ENCODE measurements at places on chromosomes 4 and X.

- DNase-seq, result no peak
These were observed 95.7 kb downstream of the PWWP3B start for GRCh38 chrX:106263817-106264216.

- DNase-seq, result peak; percentile 42
These were observed at the start of gene CRLF2 for GRCh38 chrX:1212532-1212931. CRLF2 (minus strand) TSS chrX:1212649; CDS start chrX:1212634, 15 bp downstream.

DNA sequence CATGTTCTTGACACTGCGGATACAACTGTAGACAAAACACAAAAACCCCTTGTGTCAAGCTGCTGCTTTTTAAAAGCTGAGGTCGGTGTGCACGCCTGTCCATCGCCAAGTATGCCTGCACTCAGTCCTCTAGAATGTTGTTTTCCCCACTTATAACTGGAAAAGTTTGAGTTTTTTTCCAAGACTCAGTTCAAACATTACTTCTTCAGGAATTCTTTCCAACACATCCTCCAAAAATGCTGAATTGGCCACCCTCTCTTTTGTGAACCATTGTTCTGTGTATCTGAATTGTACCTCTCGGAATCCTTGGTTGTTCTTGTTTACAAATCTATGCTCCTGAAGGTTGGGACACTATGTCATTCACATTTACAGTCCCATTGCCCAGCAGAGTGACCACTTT lies 94.6 kb downstream of the REELD1 start:
- no peak for DNase-seq

DNA sequence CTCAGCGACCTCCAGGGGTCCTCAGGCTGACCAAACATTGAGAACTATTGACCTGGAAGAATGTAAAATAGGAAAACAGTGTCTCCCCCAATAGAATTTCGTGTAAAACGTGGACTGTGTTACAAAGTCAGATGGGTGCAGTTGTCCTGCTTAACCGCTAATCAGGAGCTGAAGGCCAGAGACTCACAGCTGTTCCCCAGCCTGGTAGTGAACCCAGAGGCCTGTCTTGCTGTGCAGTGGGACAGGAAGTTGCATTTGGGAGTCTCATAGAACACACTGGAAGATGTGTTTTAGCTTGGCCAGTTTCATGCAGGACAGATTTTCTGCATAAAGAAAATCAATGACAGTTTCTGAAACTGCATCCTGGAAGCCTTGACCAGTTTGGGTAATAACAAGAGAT lies 151.5 kb downstream of the PTTG2 start:
- DNase-seq, result no peak

- DNase-seq, result no peak
These were observed 106.2 kb downstream of the ALPK1 start for GRCh38 chr4:112403101-112403945.

DNA sequence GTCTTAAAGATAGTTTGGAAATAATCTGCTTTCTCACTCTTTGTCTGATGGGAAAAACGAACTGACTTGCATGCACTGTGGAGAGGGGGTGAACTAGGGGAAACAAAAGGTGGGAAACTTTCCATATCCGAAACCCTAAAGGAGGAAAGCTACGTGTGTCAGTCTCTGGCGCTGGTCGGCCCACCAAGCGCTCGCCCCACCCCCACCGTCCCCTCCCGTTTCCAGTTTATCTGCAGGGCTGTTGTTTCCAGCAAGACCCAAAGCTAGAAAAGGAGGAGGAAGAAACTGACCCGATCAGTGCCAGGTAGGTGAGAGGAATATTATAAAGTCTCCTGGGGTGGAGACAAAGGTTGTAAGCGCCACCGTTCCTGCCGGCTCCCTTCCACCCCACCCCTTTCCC lies 552 bp downstream of the TCEAL9 start:
- DNase-seq, result no peak

- DNase-seq, result no peak
These were observed 19.6 kb downstream of the CCNG2 start for GRCh38 chr4:77176640-77177039.

DNA sequence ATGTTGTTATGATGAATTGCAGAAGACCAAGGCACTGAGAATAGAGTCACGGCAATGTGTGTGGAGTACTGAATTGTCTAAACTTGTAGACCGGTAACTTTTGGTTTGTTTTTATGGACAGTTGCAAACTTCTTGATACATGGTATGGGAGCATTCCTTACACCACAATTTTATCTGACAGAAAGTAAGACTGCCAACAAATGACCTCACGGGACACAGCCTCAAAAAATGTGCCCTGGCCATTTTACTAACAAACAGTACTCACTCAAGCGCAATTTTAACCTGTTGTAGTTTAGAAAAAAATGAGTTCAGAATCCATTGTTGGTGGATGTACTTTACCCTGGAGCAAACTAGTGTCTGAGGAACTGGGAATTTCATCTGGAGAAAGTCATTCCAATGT lies 321.2 kb downstream of the CAMK2D start:
- no peak for DNase-seq

- peak; percentile 59 for DNase-seq
These were observed 112.0 kb upstream of the TBL1X start for GRCh38 chrX:9352694-9353411.

DNA sequence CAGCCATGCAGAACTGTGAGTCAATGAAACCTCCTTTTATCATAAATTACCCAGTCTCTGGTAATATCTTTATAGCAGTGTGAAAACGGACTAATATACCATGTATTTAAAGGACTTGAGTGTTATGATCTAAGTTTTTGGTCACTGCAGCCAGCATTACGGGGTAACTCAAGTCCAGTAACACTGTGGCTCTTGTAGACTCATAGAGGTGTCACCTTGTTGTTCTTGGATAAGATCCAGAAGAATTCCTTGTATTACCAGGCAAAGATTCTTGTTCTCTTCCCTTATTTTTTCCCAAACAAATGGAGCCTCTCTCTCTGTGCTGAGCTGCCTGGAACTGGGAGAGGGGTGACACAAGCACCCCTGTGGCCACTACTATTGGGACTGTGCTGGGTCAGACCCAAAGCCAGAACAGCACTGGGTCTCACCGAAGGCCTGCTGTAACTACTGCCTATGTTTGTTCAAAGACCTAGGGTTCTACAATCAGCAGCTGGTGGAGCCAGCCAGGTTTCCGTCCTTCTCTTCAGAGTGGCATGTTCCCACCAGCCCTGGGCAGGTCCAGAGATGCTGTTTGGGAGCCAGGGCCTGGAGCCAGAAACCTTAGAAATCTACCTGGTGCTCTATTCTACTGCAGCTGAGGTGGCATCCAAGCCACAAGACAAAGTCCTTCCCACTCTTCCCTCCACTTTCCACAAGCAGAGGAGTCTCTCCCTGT lies 43.7 kb upstream of the MED14 start:
- DNase-seq, result no peak

GRCh38 chr4:88831031-88831430 lies 133.4 kb upstream of the NAP1L5 start:
- no peak for DNase-seq

DNA sequence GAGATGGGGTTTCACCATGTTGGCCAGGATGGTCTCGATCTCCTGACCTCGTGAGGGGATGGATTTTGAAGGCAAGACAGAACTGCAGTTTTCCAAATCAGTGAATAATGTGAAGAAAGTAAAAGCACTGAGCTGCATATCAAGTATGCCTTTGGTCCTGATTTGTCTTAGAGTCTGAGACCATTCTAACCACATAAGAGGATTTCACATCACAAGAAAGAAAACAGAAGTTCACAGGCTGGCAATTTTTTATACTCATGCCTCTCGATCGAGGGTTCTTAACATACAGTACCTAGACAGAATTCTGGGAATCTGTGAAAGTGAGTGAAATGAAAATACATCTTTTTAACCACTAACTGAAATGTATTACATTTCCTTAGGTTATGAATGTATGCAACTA lies 23.3 kb downstream of the CHIC2 start:
- DNase-seq, result no peak

Data from activated T-cell treated with anti-CD3 and anti-CD28 coated beads, Interleukin-2, amount 50 U/mL, for 72 hours (primary cell).